ENCODE measurements at places on chromosomes 1 and 21.

- DNase-seq, result no peak
Observed at GRCh38 chr1:205663286-205663936, 16.9 kb downstream of the SLC45A3 start.

GRCh38 chr1:80384083-80384830, 1377.7 kb upstream of the ADGRL4 start:
- DNase-seq, result no peak

DNA sequence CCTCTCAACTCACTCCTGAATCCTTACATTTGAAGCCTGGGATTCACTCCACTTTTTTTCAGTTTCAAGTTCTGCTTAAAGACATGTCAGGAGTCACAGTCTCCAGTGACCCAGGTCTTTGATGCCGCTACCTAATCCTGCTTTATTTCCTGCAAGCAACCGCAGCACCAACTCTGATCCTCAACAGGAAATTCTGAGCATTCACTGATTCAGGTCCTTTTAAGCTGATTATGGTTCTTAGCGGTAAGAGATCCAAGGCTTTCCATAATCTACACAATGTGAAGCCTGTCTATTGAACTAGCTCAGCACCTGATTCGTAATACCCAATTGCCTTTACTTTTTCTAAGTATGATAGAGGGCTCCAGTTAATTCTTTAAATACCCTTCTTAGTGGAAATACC, 43.7 kb upstream of the PIGC start:
- DNase-seq, result no peak

DNA sequence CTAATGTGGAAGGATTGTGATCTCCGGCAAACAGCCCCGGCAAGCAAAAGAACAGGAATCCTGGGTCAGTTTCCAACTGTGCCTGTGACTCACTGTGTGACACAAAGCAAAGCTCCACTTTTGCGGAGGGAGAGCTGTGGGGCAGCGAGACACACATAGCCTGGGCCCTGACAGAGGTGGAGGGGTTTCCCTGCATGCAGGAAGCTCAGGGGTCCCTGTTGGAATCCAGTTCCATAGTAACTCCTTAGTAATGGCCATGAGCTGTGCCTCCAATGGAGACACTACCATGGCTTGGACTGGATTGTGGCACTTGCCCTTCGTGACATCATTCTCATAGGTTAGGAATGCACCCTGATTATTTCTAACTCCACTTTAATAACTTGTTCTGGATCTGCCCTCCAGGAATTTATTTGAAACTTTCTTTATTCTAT, 47.0 kb upstream of the ATF3 start:
- DNase-seq, result no peak

GRCh38 chr1:2311184-2312032, 79.9 kb downstream of the MORN1 start:
- DNase-seq, result peak; percentile 69

GRCh38 chr1:9846611-9847171, 22.9 kb upstream of the CLSTN1 start:
- DNase-seq, result no peak

- DNase-seq, result no peak
Observed at GRCh38 chr1:206508130-206508889, 979 bp downstream of the RASSF5 start.

DNA sequence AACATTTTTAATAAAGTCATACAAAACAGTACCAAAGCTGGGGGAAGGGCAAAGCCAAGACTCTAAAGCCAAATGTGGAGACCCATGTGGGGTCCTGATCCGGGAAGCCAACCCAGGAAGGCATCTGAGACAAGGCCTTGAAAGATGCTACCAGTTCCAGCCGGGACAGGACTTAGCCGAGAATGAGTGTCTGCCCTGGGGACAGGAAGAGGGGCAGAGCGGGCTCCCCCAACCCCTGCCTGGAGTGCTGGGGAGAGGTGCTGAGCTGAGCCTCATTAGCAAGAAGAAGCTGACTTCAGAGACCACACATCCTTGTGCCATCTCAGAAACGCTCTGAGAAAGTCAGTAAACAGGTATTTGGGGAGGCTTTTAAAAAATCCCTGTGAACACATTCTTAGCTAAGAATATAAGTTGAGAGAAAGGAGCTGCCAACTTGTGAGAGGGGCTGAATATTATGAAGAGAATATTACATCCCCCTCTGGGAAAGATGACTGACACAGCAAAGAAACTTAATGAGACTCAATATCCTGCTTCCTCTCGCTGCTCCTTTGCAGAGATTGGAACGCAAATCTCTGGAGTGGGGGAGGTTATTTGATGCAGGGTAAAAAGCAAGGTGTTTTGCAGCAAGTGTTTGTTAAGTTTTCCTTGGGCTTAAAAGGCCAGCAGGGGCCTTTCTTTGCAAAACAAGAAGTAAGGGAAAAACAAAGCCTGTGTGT, 103.3 kb upstream of the KCND3 start:
- no peak for DNase-seq

GRCh38 chr1:210132582-210132981, 100.0 kb upstream of the SERTAD4 start:
- peak; percentile 7 for DNase-seq

- DNase-seq, result no peak
Observed at GRCh38 chr1:76290271-76290670, 215.7 kb downstream of the ST6GALNAC3 start.

DNA sequence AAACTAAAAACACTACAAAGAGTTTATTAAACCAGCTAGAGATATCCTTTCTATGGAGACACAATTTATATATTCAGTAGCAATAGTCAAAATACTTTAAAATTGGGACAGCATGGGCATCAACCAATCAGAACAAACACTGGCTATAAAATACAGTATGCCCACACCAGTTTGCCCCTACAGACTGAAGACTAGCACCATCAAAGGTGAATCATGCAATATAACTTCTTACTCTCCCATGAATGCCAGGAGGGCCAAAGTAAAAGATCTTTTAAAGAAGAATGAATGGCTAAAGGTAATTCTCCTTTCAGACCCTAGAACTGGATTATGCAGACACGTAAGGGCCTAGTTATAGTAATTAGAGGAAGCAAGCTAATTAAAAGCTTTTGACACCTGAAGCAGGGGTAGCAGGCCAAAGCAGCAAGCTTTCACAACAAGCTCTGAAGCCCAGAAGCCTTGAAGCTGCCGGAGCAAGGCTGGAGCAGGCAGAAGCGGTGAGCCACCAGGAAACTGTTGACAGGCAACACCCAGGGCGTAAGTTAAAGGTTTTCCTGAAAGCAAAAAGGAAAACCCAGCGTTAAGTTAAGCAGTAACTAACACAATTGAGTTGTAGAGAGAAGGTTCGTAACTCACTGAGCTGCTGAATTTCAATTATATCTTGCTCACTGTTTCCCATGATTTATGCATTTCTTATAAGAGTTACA, 99.3 kb downstream of the CDC42BPA start:
- DNase-seq, result no peak

- DNase-seq, result no peak
Observed at GRCh38 chr1:55197099-55197498, 18.1 kb downstream of the USP24 start.

GRCh38 chr1:32886004-32886827, at the start of gene HPCA:
HPCA (plus strand) TSS chr1:32886491; CDS start chr1:32888899, 2,408 bp downstream.
- peak; percentile 75 for DNase-seq

DNA sequence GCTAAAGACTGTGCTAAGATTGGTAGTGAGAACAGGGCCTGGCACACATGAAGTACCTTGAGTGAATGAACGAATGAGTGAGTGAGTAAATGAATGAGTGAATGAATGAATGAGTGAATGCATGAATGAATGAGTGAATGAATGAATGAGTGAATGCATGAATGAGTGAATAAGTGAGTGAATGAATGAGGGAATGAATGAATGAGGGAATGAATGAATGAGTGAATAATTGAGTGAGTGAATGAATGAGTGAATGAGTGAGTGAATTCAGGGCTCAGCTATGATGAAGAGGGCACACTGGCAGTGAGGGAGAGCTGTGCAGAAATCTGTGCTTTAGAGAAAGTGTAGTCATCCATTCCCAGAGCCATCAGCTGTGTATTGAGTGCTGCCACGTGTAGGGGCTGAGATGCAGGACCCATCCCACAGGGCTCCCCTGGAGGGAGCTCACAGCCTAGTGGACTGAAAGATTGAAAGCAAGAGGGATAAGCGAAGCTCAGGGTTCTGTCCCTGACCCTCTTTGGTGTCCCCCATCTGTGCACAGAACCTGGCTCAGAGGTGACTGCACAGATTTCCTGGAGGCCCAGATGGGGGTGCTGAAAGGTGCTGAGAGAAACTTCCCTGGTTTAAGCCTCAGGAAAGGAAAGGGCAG, 217.9 kb upstream of the VAMP3 start:
- DNase-seq, result peak; percentile 62

DNA sequence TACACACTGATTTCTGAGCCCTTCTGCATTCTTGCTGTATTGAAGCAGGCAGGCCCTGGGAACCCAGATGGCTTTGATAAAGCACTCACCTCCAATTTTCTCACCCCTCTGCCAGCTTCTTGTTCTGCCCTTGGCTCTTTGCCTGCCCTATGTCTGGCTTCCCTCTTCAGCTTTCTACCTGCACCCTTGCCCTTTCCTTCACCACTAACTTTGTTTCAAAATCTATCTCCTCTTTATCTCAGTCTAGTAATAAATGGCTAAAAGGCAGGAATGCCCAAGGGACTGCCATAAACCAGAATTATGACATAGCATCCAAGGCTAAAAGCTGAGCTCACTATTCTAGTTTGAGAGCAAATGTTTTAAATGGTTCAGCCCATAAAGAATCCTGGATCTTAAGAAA, 178.7 kb downstream of the TNR start:
- no peak for DNase-seq

DNA sequence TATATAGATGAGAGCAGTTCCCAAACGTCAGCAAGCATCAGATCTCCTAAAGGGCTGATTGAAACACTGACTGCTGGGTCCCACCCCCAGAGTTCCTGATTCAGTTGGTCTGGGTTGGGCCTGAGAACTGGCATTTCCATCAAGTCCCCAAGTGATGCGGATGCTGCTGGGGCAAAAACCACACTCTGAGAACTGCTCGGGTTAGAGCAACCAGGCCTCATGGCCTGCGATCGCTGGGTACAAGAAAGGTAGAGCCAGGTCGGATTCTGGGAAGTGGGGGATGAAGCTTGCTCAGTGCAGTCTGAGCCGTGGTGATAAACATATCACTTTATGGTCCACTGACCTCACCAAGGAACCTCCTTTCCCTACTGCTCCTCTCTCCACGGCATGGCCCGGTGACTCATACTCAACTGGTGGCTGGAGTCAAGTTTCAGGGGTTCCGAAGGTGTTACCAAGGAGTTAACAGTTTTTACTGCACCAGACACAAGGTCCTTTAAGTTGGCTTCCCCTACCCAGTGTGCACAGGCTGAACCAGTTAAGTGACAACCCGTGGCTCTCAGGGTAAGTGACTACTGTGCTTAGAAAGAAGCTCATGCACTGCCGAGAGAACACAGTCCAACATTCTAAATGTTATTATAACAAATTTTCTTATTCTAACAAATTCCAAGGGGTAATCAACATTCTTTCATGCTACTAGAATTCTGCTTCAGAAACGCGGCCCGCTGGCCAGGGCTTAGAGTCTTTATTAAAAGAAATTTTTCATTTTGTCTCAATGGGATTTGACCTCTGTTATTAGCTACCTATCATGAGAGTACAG, 153.5 kb downstream of the TGFBR3 start:
- DNase-seq, result peak; percentile 67

All from DMS53 (cell line).